Neural crest cell (in vitro differentiated cells): ENCODE measurements at places on chromosomes 7 and 10. TPM values are rescaled to one million over a fixed set of nuclear protein-coding genes. Genes with fewer than 3 reads are reported as not detected.
A peak's percentile ranks its signal among the peaks of the same experiment; 100 is the strongest.

GRCh38 chr10:133058331-133059092 lies 29.2 kb upstream of the ADGRA1 start:
- H3K27me3 ChIP-seq, result peaks cover 11% of the 10 kb centered on the region
- peaks cover 5% of the 10 kb centered on the region for H3K4me1 ChIP-seq
- H3K4me3 ChIP-seq, result peak overlapping the region; percentile 45
- no peaks in the 10 kb centered on the region for H3K36me3 ChIP-seq

GRCh38 chr10:100554902-100555301 lies 19.2 kb downstream of the HIF1AN start:
- H3K4me3 ChIP-seq, result no peak overlapping the region
- no peaks in the 10 kb centered on the region for H3K4me1 ChIP-seq
- H3K27me3 ChIP-seq, result no peaks in the 10 kb centered on the region
- DNase-seq, result no peak
- H3K36me3 ChIP-seq, result no peaks in the 10 kb centered on the region

DNA sequence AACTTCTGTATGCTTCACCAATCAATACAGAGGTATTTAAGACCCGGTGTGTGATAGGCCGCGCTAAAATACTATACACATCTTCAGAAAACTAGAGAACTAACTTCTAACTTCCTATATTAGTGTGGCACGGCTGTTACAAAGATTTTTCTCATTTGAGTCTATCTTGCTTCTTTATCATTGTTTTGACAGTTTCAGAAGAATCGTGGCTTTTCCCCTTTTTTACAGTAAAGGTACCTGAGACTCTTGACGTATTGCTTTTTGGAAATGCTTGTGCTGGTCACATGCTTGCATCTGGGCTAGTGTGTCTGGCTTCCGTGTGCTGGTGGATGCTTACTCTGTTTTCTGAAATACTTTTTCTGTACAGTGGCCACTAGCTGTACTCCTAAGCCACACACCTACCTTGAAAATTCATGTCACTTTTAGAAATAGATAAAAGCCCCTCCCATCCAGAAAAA lies 12.7 kb downstream of the IKZF1 start:
- DNase-seq, result no peak
- H3K4me3 ChIP-seq, result no peak overlapping the region
- no peaks in the 10 kb centered on the region for H3K36me3 ChIP-seq
- H3K27me3 ChIP-seq, result peaks cover 6% of the 10 kb centered on the region
- no peak overlapping the region for H3K27ac ChIP-seq

- peaks cover 2% of the 10 kb centered on the region for H3K36me3 ChIP-seq
- H3K4me3 ChIP-seq, result no peak overlapping the region
- H3K27me3 ChIP-seq, result no peaks in the 10 kb centered on the region
Observed at GRCh38 chr7:46003896-46004875, 83.1 kb upstream of the IGFBP3 start.

STK17A gene
- total RNA-seq, result 6.3 and 7.1 TPM in 2 replicates
